ENCODE measurements at places on chromosomes 11 and 22. TPM values are rescaled to one million over a fixed set of nuclear protein-coding genes. Genes with fewer than 3 reads are reported as not detected.

DNA sequence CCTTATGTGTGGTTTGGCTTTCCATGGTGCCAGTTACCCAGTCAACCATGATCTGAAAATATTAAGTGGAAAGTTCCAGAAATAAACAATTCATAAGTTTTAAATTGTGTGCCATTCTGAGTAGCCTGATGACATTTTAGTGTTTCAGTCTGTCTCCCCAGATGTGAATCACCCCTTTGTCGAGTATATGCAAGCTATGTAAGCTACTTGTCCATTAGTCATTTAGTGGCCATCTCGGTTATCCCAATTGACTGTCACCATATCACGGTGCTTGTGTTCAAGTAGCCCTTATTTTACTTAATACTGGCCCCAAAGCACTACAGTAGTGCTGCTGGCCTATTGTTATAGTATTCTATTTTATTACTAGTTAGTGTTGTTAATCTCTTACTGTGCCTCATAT, 44.9 kb downstream of the ATG16L2 start:
- H3K4me3 ChIP-seq = no peak overlapping the region
- no peak for DNase-seq
- no peaks in the 10 kb centered on the region for H3K36me3 ChIP-seq
- no peaks in the 10 kb centered on the region for H3K4me1 ChIP-seq
- no peak overlapping the region for H3K27ac ChIP-seq

GRCh38 chr11:122749005-122749687, 89.2 kb upstream of the CRTAM start:
- no peak overlapping the region for H3K4me3 ChIP-seq
- H3K27me3 ChIP-seq = no peaks in the 10 kb centered on the region
- no peak overlapping the region for H3K27ac ChIP-seq
- H3K4me1 ChIP-seq = no peaks in the 10 kb centered on the region
- no peaks in the 10 kb centered on the region for H3K36me3 ChIP-seq

- no peaks in the 10 kb centered on the region for H3K27me3 ChIP-seq
- H3K4me1 ChIP-seq = no peaks in the 10 kb centered on the region
- H3K27ac ChIP-seq = no peak overlapping the region
Measured at GRCh38 chr11:22426915-22427314, 88.7 kb downstream of the SLC17A6 start.

GRCh38 chr22:38718414-38718813, 12.7 kb downstream of the GTPBP1 start:
- peak; percentile 59 for DNase-seq
- peak overlapping the region; percentile 4 for H3K27ac ChIP-seq
- H3K4me3 ChIP-seq = no peak overlapping the region
- no peaks in the 10 kb centered on the region for H3K27me3 ChIP-seq

GRCh38 chr11:64842851-64843685, 1.4 kb downstream of the CDC42BPG start:
- DNase-seq = peak; percentile 85
- peak overlapping the region; percentile 90 for H3K27ac ChIP-seq
- H3K27me3 ChIP-seq = no peaks in the 10 kb centered on the region
- peaks cover 4% of the 10 kb centered on the region for H3K36me3 ChIP-seq

GRCh38 chr11:2120359-2121100, 18.7 kb downstream of the IGF2 start:
- no peak overlapping the region for H3K4me3 ChIP-seq
- no peaks in the 10 kb centered on the region for H3K4me1 ChIP-seq
- no peak for DNase-seq
- H3K36me3 ChIP-seq = no peaks in the 10 kb centered on the region
- H3K27ac ChIP-seq = no peak overlapping the region

Gene KIF18A
- total RNA-seq = 0.73 TPM

Gene MRGPRE
- 1.0 TPM for total RNA-seq

GRCh38 chr11:26228778-26229177, 103.2 kb upstream of the ANO3 start:
- no peaks in the 10 kb centered on the region for H3K36me3 ChIP-seq
- no peaks in the 10 kb centered on the region for H3K4me1 ChIP-seq
- no peaks in the 10 kb centered on the region for H3K27me3 ChIP-seq
- DNase-seq = no peak
- no peak overlapping the region for H3K4me3 ChIP-seq
- no peak overlapping the region for H3K27ac ChIP-seq

GRCh38 chr11:47850337-47850736, 2.2 kb upstream of the NUP160 start:
- no peaks in the 10 kb centered on the region for H3K36me3 ChIP-seq
- DNase-seq = no peak
- H3K4me1 ChIP-seq = no peaks in the 10 kb centered on the region
- no peak overlapping the region for H3K27ac ChIP-seq
- H3K4me3 ChIP-seq = no peak overlapping the region

Gene LAYN
- total RNA-seq = 10.6 TPM

- H3K27me3 ChIP-seq = no peaks in the 10 kb centered on the region
- no peak overlapping the region for H3K4me3 ChIP-seq
- no peak overlapping the region for H3K27ac ChIP-seq
- H3K4me1 ChIP-seq = peaks cover 5% of the 10 kb centered on the region
- no peaks in the 10 kb centered on the region for H3K36me3 ChIP-seq
- DNase-seq = peak; percentile 79
Measured at GRCh38 chr22:28829358-28830181, 29.2 kb upstream of the XBP1 start.

DNA sequence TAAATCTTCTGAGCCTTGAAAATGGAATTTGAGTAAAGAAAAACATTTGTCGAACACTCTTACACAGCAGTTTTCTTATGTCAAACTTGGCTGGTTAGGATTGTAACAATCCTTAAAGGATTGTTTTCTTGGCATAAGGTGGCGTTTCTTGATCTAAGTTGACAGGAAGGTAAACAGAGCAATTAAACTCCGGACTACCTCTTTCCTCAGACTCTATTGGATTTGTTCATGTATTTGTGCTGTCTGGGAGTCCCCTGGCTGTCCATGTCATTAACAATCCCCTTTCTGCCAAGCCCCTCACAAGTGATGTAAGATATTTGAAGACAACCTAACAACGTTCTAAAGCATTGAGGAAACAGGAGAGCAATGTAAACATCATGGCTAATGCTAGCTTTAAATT, 222.5 kb upstream of the SNX19 start:
- H3K4me3 ChIP-seq = no peak overlapping the region
- no peaks in the 10 kb centered on the region for H3K27me3 ChIP-seq
- no peaks in the 10 kb centered on the region for H3K36me3 ChIP-seq

GRCh38 chr11:119365071-119365591, 16.4 kb downstream of the USP2 start:
- no peaks in the 10 kb centered on the region for H3K27me3 ChIP-seq
- no peak overlapping the region for H3K27ac ChIP-seq

Gene CEP126
- 15.2 TPM for total RNA-seq

DNA sequence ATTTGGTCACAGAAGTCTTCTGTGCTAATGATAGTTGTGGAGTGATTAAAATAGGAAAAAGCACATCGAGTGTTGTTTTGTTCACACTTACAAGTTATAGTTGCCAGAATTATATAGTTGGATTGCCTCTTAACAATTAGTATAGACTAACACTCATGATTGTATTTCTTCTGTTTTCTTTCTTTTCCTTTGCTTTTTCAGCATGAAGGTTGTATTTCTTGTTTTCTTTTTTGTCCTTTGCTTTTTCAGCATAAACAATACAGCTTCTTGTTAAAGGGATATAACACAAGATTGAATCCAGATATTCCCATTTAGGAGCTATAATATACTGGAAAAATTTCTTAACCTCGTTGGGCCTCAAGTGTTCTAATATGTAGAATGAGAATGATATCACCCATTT, 31.1 kb downstream of the ACER3 start:
- no peaks in the 10 kb centered on the region for H3K36me3 ChIP-seq
- H3K27me3 ChIP-seq = no peaks in the 10 kb centered on the region
- H3K4me1 ChIP-seq = no peaks in the 10 kb centered on the region
- no peak overlapping the region for H3K27ac ChIP-seq
- no peak overlapping the region for H3K4me3 ChIP-seq
- DNase-seq = no peak

DNA sequence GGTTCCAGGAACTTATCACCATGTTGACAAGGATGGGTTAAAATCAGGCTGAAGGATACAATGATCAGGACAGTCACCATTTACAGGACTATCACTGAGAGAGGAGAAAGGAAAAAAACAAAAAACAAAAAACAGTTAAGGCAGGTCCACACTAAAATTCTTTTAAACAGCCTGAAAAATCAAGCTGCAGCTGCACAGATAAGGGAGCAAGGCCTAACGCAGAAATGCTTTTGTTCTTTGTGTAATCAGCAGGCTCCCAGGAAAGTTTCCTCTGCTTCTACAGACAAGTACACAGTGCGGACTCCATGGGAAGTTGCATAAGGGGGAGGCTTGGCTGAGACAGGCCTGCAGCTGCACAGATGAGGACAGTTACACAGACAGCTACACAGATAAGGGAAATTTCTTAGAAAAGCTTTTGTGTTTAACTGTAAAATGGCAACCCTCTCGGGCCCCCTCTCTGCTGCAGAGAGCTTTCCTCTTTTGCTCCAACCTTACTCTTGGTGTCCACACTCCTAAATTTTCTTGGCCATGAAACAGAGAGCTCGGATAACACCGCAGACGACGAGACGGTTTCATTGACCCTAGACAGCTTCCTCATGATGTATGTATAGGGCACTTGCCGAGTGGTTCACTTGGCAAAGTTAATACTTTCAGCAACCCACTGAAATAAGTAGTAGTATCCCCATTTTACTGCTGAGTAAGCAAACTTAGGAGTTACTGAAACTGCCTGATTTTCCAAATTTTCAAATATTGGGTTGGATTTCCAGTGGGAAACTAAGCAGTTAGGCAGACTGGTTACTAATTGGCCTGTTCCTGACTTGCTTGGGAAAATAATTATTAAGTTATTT, 45.5 kb downstream of the PIWIL3 start:
- no peak overlapping the region for H3K27ac ChIP-seq
- DNase-seq = no peak
- H3K36me3 ChIP-seq = no peaks in the 10 kb centered on the region
- H3K27me3 ChIP-seq = no peaks in the 10 kb centered on the region
- H3K4me3 ChIP-seq = no peak overlapping the region
- H3K4me1 ChIP-seq = no peaks in the 10 kb centered on the region

Gene TEX54
- not detected for total RNA-seq

DNA sequence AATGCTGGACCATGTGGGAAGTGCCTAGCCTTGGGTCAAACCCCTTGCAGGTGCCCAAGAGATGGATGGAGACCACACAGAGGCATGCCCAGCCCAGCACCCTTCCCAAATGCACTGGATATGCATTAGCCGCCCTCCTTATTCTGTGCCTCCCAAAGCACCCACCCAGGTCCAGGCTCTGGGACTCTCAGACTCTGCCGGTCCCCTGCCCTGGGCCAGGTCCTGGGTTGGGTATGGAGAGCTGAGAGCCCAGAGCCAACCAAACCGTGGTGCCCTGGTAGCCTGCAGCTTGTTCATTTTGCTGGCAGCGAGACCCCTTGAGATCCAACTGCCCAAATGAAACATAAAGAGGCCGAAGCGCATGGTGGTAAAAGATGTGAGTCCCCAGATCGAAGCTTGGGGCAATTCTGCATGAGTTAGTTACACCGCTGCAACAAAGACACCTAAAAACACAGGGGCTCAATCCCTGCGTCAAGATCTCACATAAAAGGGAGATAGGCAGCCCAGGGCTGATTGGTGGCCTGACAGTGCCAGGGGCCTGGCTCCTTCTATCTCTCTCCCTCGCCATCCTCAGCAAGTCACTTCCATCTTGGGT, 61.5 kb downstream of the MYEOV start:
- no peak overlapping the region for H3K27ac ChIP-seq
- no peaks in the 10 kb centered on the region for H3K36me3 ChIP-seq
- H3K4me1 ChIP-seq = no peaks in the 10 kb centered on the region

Gene SLC37A2
- 10.2 TPM for total RNA-seq

GRCh38 chr11:20626279-20626678, 26.9 kb downstream of the SLC6A5 start:
- no peaks in the 10 kb centered on the region for H3K27me3 ChIP-seq
- H3K27ac ChIP-seq = no peak overlapping the region
- H3K4me3 ChIP-seq = no peak overlapping the region
- no peak for DNase-seq
- H3K36me3 ChIP-seq = no peaks in the 10 kb centered on the region

- no peak overlapping the region for H3K27ac ChIP-seq
- H3K4me1 ChIP-seq = no peaks in the 10 kb centered on the region
- H3K36me3 ChIP-seq = no peaks in the 10 kb centered on the region
- no peaks in the 10 kb centered on the region for H3K27me3 ChIP-seq
- no peak overlapping the region for H3K4me3 ChIP-seq
Measured at GRCh38 chr11:121645596-121645995, 192.8 kb upstream of the SORL1-AS1 start.

- peak overlapping the region; percentile 96 for H3K27ac ChIP-seq
- no peaks in the 10 kb centered on the region for H3K36me3 ChIP-seq
- H3K27me3 ChIP-seq = no peaks in the 10 kb centered on the region
- peaks cover 3% of the 10 kb centered on the region for H3K4me1 ChIP-seq
Measured at GRCh38 chr22:46072981-46073682, 77.2 kb upstream of the PPARA start.

Gene UPB1
- total RNA-seq = 5.0 TPM

DNA sequence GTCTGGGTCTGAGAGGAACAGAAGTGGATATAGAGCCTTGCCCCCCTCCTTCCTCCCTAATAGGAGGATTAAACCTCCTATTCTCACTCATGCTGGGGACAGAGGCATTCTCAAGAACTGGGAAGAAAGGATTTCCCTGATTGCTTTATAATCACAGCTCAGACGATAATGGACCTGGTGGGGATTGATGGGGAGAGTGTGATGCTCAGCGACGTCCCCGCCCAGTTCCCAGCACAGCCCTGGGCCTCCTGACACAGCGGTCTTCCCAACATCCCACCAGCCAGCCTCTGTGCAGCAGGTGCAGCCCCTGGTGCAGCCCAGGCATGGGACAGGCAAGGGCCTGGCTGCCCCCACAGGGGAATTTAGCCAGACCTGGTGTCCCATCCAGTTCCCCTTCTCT, 28.4 kb downstream of the TRIM29 start:
- H3K27ac ChIP-seq = no peak overlapping the region
- no peaks in the 10 kb centered on the region for H3K27me3 ChIP-seq
- no peak overlapping the region for H3K4me3 ChIP-seq
- no peak for DNase-seq
